ENCODE measurements at places on chromosomes 1 and 21. TPM values are rescaled to one million over a fixed set of nuclear protein-coding genes. Genes with fewer than 3 reads are reported as not detected.

- DNase-seq, result no peak
Observed at GRCh38 chr1:37433171-37433570, 41.2 kb upstream of the ZC3H12A start.

DNA sequence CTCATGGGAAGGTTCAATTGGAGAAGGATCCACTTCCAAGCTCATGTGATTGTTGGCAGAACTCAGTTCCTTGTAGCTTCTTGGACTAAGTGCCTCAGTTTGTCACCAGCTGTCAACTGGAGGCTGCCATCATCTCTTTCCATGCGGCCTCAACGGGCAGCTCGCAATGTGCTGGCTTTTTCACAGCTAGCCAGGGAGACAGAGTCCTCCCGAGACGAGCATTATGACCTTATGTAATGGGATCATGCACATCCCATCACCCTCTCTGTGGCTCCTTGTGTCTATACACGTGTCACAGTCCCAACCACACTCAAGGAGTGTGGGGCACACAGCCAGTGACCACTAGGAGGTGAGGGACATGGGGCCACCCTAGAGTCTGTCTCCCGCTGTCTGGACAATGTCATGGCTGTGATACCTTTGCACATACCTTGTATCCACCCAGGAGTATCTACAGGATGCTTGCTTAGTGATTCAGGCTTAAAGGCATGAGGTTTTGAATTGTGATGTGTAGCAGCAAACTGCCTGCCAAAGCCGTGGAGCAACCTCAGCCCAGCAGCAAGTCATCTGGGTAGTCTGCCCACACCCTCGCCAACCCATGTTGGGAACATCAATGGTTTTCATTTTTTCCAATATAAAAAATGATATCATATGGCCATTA, 3.9 kb upstream of the KRTAP10-6 start:
- no peak for DNase-seq

- DNase-seq, result no peak
Observed at GRCh38 chr1:101816262-101816661, 180.5 kb downstream of the OLFM3 start.

DNA sequence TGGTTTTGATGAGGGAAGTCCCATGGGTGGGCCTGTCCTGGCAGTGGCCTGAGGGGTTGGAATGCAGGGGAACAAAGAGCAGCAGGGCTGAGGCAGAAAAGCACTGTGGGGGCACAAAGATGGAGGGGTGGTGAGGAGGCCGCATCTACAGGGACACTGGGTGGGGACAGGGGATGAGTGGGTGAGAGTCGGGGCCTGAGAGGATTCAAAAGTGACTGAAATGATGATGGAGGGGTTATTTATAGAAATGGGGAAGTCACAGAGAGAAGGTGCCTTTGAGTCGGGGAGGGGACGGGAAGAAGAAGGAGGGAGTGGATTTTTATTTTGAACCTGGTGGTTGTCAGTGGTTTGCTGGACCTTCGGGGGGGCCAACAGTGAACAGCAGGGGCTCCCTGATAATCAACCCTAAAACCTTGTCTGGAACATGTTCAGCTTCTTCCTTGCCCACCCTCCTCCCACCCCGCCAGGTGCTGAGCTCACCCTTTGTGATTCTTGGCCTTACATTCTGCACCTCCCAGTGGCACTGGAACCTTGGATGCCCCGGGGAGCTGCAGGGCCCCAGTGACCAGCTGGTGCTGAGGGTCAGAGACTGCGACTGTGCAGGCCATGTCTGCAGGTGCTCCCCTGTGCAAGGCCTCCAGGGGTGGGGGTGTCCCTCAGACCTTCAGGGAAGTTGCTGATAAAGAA, 42.9 kb downstream of the IER5 start:
- DNase-seq, result no peak

FAM78B gene
- 0.33 TPM for polyA plus RNA-seq

HES3 gene
- not detected for polyA plus RNA-seq

PHGDH gene
- polyA plus RNA-seq, result 71.5 TPM

LCA5L gene
- polyA plus RNA-seq, result 3.4 TPM

GRCh38 chr21:44919111-44919912, 1.4 kb downstream of the ITGB2 start:
- no peak for DNase-seq

DNA sequence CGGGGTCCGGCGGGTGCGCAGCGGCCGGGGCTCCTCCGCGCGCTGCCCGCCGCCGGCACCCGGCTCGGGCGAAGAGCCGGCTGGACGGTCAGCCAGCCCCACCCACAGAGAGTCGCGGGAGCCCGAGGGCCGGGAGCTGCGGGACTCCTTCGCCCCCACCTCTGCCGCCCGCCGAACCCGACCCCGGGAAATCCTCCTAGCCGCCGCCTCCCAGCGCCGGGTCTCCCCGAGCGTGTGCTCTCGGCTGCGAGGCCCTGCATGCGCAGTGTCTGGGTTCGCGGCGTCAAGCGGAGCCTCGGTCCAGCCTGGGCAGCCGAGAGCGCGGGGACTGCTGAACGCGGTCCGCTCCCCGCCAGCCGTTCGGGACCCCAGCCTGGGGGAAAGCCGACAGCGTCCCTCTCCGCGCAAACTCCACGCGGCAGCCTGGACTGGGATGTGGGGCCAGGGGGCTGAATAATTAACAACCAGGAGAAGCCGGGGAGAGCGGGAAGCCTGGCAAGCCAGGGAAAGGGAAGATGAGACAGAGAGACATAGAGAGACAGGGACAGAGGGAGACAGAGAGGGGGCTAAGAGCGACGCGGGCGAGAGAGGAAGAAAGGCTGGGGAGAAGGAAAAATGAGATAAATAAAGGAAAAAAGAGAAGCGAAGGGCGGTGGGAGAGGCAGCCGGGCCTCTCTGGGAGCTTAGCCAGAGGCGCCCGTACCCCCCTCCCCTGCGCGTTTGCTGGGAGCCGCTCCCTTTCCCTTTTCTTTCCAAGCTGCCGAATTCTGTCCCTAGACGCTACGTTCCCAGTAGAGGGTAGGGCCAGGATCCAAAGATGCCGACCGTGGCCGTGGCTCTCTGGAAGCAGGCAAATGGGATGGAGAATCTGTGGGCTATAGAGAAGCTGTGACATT, 64.2 kb downstream of the MEF2D start:
- no peak for DNase-seq

- no peak for DNase-seq
Observed at GRCh38 chr1:63403386-63403785, 36.0 kb downstream of the ALG6 start.

DNA sequence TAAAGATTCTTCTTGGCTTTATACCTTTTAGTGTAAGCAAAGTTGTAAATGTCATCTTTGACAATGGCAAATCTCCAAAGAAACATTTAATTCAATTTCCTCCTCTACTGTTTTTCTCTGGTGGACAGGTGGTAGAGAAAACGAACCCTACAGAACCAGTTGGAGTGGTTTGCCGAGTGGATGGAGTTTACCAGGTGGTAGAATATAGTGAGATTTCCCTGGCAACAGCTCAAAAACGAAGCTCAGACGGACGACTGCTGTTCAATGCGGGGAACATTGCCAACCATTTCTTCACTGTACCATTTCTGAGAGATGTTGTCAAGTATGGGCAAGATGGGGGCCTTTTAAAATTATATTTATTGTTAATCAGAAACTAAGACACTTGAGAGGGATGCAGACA, 25.8 kb downstream of the UAP1 start:
- no peak for DNase-seq

DNA sequence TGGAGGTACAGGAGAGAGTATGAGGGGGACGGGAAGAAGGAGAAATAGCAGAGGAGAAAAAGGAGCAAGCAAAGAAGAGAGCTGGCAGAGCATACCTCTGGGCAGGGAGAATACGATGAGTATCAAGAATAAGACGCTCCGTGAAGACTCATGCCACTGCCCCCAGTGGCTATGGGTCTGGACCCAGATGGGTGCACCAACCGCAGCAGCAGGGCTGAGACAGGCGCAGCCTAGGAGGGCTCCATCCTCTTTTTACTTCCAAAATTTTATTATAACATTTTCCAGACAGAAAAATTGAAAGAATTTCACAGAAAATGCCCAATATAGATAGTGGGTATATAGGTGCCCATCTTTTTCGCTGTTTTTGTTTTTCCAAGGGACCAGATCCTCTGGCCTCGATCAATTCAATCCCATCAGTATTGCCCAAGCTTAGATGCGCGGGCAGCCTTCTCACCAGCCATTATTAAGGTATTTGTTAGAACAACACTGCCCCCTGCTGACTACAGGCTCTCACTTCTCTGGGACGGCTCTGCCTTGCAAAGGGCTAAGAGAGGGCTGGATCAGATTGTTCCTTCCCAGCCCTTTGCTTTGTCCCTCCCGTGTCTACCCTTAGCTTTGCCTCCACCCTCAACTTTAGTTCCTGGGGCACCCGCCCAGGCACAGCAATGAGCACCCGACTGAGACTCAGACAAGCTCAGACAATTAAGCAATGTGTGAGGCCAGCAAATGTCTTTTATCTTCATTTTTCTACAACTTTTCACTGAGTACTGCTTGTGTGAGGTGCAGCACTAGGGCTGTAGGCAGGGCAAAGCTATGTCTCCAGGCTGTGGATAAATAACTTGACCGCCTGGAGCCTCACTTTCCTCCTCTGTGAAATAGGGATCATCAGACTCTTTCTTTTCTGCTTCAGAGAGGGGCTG, 17.5 kb upstream of the CAMK1G start:
- peak; percentile 86 for DNase-seq

OR2T11 gene
- polyA plus RNA-seq, result not detected

DNA sequence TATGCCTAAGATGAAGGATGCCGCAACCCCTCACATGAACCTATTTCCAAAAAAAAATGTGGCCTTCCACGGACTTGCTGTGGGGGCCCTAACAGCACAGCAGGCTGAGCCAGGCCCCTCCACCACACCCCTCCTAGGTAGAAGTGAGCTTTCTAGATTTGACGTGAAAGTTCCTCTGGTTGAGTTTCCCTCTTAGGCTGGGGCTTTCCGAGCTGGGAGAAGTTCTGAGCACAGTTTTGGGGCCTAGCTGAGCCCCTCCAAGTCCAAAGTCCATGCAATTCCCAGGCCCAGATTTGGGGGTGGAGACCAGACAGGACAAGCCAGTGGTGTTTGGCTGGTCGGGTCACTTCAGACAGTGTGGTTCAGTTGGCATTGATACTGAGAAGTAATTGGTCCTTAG, 13.8 kb upstream of the PHLDA3 start:
- DNase-seq, result no peak

- peak; percentile 81 for DNase-seq
Observed at GRCh38 chr1:155091071-155092051, 12.7 kb downstream of the EFNA3 start.

SLC9C2 gene
- polyA plus RNA-seq, result not detected

NFASC gene
- polyA plus RNA-seq, result not detected

- DNase-seq, result no peak
Observed at GRCh38 chr1:187203257-187203656, 374.5 kb downstream of the PLA2G4A start.

TMEM222 gene
- 43.5 TPM for polyA plus RNA-seq

- no peak for DNase-seq
Observed at GRCh38 chr1:111202707-111203623, 2.5 kb upstream of the DENND2D start.

CR1L gene
- 35.1 TPM for polyA plus RNA-seq

BTBD8 gene
- polyA plus RNA-seq, result 0.84 TPM

- no peak for DNase-seq
Observed at GRCh38 chr1:26863685-26864077, 732 bp downstream of the SFN start.

DNA sequence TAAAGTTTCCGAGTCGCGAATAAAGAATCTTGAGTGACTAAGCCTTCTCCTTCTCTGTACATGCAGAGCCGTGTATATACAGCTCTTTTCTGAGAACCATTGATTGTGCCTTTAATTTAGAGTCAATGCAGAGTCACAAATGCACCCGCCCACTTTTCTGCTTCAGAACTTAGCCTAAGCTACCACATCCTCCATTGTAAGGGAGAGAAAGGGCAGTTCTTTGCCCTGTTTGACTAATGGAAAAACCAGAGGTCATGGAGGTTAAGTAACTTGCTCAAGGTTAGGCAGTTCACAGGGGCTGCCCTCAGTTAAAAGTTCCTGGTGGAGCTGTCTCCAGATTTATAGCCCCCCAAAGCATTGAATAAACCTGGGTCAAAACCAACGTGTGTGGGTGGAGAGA, 139.6 kb downstream of the TOMM20 start:
- no peak for DNase-seq

DNA sequence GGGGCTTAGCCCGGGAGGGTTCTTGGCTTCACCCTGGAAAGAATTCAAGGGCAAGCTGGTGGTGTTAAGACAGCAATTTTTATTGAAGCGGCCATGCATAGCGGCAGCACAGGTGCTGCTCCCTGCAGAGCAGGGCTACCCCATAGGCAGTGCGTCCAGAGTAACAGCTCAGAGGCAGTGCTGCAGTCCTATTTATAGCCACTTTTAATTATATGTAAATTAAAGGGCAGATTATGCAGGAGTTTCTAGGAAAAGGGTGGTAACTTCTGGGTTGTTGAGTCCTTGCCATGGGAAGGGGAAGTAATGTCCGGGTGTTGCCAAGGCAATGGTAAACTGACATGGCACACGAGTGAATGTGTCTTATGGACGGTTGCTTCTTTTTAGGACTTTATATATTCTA, 57.0 kb downstream of the VPS26C start:
- DNase-seq, result no peak

DNA sequence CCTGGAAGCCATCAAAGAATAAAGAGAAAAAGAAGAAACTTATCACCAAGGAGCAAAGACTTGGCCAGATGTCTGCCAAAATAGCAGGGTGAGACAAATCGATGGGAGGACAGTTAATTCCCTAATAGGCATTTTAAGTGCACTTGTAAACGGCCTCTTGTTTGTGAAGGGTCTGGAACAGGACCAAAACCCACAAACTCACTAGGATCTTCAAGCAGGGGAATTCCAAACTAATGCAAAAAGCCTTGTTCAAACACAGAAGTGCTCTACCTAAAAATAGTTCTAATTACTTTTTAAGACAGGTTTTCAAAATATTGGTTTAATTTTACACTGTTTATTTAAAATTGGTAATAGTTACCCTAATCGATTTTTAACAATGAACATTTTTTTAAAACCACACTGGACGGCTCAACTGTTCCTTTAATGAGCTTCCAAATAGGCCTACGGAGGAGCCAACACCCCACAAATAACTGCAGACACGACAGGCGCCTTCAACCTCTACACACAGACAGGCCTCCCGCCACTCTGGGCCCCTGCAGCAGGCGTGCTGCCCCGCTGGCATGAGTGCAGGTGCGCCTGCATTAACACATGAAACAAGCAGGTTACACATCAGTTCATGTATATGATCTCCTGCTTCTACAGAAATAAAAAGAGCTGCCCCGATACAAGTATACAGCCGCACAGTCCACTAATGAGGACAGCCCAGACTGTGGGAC, 15.8 kb downstream of the UBE2G2 start:
- no peak for DNase-seq

GRCh38 chr1:155175281-155175926, 1.8 kb downstream of the TRIM46 start:
- no peak for DNase-seq

DNA sequence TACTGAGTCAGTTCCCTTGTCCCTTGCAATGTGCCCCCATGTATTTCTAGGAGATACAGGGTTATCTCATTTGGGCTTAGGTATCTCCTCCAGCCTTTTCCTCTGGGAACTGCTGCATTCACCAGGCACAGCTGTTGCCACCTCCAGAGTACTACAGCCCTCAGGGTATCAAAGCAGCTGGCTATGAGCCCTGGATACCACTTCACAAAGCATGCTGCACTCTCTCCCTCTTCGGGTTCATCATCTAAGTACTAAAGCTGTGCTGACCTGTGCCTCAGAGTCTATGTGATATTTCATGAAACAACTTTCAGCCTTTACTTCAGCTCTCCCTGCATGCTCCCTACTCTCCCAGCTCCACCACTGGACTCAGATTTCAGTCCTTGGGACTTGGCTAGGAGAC, 62.3 kb downstream of the CCDC185 start:
- DNase-seq, result no peak

PCSK9 gene
- 43.9 TPM for polyA plus RNA-seq

DNAH14 gene
- polyA plus RNA-seq, result 129 TPM

CYYR1 gene
- not detected for polyA plus RNA-seq
